Stimulated activated CD4-positive, alpha-beta T cell treated with anti-CD3 and anti-CD28 coated beads, Interleukin-2, amount 100 ng/mL, for 48 hours (primary cell): ENCODE measurements at places on chromosomes 3 and 15.

DNA sequence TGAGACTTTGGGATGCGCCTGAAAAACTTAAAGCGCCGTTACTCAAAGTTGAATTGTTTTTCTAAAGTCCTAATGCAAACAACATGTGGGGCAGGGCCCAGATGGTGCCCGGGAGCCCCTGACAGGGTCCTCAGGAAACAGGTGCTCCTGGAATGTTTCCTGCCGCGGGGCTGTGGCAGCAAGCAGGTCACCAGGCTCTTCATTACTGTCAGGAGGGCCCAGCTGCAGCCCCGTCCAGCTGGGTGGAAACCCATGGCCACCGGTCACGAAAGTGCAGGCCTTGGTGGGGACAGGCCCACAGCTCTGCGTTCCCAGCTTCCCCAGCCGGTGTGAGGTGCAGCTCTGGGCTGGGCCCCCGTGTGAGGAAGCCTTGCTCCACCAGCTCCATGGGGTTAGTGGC, 63.9 kb upstream of the GATA2 start:
- no peak for DNase-seq

DNA sequence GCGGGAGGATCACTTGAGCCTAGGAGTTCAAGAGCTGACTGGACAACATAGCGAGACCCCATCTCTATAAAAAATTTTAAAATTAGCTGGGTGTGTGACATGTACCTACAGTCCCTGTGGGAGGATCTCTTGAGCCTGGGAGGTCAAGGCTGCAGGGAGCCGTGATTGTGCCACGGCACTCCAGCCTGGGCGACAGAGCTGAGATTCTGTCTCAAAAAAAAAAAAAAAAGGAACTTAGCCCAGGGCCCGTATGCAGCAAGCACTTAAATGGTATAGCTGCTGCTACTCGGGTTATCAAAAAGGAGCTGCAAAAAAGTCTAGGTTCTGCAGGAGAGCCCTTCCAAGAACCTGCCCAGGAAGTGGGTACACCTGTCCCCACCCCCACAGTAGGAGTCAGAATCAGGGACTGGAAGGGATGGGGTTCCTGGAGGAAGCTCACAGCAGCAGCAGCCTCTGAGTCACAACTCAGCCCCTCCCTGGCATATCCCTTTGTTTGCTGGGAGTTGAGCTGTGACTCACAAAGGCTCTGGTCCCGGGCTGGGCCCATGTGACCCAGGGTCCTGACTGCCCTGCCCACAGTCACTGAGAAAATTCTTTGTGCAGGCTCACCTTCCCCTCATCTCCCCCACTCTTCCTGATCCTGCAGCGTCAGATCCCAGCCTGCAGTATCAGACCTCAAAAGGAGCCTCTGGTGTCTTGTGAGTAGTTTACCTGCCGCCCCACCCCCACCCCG, at the start of gene SPATA12:
SPATA12 (plus strand) TSS at position 576 of the 733 bp plus-strand sequence. CDS start 13,031 bp downstream, outside the sequence.
- no peak for DNase-seq

DNA sequence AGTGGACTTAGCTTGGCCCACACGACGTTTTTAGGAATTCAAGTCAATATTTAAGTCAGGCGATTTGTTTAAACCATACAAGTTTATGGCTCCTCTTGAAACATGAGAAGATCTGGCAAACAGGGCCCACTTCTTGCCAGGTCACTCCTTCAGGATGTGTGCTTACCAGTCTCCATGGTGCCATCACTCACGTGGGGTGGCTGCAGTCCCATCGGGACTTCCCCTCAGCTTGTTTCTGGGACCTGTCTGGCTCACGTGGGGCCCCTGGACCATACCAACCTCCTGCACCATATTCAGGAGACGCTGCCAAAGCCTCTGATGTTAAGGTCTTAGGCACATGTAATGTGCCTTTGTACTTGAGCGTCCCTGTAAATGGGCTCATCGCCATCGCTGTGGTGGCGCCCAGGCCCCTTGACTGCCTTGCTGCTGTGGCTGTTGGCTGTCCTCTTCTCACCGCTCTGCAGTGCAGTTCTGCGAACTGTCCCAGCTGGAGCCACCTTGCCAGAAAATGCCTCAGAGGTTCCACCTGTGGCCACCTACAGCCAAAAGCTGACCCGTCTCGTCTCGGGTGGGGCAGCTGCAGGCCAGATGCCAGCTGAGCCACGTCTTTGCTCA, 8.9 kb downstream of the MCM2 start:
- DNase-seq: no peak

DNA sequence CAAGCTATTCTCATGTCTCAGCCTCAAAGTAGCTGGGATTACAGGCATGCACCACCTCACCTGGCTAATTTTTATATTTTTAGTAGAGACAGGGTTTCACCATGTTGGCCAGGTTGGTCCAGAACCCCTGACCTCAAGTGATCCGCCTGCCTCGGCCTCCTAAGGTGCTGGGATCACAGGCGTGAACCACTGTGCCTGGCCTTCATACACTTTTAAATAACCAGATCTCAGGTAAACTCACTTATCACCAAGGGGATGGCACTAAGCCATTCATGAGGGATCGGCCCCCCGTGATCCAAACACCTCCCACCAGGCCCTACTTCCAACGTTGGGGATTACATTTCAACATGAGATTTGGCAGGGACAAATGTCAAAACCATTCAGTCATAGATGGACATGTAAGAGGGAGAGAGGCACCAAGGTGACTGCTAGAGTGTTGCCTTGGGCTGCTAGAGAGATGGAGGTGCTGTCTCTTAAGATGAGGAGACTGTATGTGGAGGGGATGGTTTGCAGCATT, 13.3 kb upstream of the DOCK3 start:
- DNase-seq: no peak

DNA sequence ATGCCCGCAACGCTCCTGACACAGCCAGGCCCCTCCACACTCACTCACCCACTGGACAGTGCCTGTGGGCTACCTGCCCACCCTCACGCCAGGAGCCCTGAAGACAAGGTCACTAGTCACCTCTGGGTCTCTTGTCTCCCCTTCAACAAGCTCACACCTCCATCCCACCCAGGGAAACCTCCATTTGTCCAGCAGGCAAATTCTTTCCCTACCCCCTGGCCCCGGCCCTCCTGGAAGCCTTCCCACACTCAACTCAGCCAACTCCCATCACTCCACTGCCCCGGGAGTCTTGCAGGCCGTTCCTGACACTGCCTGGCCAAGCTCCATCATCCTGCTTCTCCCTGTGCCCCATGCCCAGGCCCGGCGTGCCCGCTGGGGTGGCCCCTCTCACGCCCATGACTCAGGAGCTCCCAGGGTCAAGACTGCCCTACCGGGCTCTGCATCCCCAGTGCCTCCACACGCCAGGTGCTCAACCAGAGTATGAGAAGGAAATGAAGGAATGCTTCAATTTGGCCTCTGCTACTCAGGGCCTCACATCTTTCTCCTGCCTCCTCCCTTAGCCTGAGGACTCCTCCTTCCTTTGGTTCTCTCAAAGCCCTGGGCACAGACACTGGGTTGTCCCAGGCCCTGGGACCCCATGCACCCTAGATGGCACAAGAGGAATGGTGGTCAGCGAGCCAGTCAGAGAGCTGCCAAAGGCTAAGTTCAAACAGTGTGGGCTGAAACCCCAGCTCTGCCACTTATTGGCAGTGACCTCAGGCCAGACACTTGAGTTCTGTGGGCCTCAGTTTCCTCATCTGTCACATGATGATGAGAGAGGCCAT, 88.6 kb downstream of the SEC22A start:
- DNase-seq: no peak

GRCh38 chr15:67322481-67322880, 67.9 kb downstream of the IQCH start:
- DNase-seq: no peak

DNA sequence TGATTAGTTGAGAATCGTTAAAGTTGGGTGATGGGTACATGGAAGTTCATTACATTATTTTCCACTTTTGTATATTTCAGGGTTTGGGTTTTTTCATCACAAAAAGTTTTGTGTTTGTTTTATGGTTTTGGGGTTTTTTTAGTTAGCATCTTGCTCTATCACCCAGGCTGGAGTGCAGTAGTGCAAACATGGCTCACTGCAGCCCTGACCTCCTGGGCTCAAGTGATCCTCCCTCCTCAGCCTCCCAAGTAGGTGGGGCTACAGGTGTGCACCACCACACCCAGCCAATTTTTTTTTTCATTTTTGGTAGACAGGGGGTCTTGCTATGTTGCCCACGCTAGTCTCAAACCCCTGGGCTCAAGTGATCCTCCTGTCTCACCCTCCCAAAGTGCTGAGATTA, 100.1 kb upstream of the CHD2 start:
- no peak for DNase-seq

DNA sequence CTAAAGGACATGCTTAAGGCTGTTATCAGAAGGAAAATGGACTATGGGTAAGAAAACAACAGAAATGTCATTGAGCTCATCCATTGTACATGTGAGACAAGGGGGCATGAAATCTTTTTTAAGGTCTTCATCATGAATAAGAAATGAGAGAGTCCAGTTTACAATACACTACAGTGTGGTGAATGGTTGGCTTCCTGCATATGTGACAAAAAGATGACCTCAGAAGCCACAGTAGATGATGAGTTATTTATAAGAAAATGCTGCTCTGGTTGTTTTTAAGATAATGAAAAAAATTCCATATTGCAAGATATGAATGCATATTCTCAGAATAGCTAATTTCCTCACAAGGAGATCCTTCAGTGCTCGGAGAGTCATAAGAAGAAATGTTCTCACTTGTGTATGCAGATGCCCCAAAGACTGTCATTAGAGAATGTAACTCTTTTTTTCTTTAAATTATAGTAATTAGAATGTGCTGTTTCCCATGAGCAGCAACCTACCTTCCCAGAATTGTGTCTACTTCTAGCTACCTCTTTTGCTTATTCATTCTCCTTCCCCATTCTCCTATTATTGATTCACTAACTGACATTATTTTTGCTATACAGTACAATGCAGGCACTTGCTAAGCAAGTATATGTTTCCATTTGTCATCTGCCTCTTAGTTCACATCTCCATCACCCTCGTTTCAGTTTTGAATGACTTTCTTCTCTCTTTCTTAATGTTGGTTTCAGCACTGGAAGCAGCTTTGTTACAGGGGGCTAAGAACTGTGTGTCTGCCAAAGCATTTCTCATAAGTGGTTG, 152.0 kb upstream of the PEX5L start:
- DNase-seq: no peak

DNA sequence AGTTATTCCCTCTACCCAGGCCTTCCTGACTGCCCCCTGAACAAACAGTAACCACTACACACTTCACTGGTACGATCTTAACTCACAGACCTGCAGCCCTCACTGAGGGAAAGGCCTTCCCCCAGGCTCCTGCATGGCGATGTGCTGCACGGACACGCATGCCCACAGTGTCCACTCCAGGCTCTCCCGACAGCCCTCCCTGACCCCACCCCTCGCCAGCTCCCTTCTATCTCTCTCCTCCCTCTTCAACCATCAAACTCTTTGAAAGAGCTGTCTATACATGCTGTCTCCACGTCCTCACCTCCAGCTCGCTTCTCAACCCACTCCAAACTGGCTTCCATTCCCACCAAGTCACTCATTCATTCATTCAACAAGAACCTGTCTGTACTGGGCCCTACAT, 3.9 kb downstream of the SCN5A start:
- no peak for DNase-seq

DNA sequence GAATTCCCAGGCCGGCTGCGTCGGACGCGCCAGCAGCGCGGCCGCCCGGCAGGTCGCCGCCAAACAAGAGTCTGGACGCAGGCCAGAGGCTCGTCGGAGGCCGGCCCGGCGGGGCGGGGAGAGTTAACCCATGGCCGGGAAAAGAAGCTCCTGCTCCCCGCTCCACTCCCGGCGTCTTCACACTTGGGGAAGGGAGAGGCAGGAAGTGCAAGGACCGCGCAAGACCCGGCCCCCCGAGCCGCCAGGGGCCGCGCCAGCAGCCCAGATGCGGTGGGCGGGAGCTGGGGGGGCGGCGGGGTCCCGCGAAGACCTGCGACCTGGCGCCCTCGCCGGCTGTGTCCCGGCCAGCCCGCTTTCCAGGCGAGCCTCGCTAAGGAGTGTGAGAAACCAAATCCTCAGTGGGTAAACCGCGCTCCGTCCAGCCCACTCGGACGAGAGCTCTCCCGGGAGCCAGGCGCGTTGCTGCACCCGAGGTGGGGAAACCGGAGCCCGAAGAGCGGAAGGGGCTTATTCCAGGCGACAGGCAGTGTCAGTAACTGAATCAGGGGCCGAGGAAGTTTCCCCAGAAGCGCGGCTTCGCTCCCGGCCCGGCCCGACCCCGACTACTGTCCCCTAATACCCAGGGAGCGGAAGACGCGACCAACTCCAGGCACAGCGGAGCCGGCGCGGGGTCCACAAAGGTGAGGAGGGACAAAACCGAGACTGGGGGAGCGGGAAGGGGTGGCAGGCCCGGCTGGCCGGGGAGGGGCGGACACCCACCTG, 721 bp downstream of the ADAMTS7 start:
- DNase-seq: no peak

- no peak for DNase-seq
Observed at GRCh38 chr15:73318463-73319351, 50.1 kb downstream of the HCN4 start.

DNA sequence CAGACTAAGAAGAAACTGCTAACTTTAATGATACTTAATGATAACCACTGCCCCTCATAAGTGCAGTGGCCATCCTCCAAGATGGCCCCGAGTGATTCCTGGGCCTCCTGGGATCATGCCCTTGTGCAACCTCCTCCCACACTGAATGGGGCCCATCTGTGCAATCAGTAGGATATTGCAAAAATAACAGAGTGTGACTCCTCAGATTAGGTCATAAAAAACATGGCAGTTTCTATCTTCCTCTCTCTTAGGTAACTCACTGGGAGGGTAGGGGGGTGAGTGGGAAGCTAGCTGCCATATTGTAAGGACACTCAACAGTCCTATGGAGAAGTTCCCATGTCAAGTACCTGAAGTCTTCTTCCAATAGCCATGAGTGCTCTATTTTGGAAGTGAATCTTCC, 173.0 kb downstream of the SHQ1 start:
- DNase-seq: no peak

DNA sequence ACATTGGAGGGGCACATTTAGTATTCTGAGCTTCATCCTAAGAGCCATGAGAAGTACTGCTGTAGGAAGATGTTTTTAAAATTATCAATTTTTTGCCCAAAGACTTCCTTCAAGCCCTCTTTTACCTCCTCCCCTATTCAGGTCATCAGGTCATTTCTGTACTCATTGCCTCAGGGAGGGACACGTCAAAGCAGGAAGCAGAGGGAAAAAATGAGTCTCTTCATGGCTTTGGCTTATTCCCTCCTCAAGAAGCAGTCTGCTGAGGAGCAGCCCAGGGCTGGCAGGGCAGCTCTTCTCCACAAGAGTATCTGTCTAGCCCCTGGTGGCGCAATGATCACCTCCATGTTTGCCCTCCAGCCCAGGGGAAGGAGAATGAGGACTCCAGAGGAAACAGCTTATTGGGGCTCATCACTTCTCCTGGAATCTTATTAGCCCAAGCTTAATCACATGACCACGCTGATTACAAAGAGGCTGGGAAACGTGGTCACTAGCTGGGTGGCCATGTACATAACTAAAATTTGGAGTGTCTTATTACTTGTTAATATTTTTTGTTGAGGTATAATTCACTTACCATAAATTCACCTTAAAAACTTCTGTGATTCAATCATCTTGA, 44.2 kb upstream of the GATA2 start:
- no peak for DNase-seq

DNA sequence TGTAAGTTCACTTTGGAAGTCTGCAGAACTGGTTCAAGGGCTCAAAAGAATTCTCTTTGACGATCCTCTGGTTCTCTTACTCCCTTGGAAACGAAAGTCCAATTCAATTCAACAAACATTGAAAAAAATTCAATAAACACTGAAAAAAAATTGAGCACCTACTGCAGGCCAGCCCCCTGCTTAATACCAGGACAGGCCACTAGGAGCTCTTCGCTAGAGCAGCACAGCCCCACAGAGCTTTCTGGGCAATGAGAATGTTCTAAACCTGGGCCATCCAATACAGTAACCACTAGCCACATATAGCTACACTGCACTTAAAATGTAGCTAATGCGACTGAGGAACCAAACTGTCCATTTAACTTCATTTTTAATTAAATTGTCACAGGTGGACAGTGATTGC, 50.4 kb upstream of the DCLK3 start:
- DNase-seq: no peak
